ENCODE measurements at places on chromosomes 7 and 10. TPM values are rescaled to one million over a fixed set of nuclear protein-coding genes. Genes with fewer than 3 reads are reported as not detected.

WEE2 gene
- not detected for total RNA-seq

SLC16A9 gene
- 0.26 TPM for total RNA-seq

SNX10 gene
- total RNA-seq: under 0.01 TPM

AP1S1 gene
- 139 TPM for total RNA-seq

TRPV5 gene
- not detected for total RNA-seq

AGR2 gene
- not detected for total RNA-seq

ACSM6 gene
- total RNA-seq: not detected

TMEM130 gene
- total RNA-seq: 0.26 TPM

ZNF398 gene
- total RNA-seq: 7.3 TPM

C10orf53 gene
- total RNA-seq: not detected

MYO3A gene
- not detected for total RNA-seq

CALU gene
- 538 TPM for total RNA-seq

Data from fibroblast of lung (primary cell).